ENCODE measurements at places on chromosomes 16 and 17.

GRCh38 chr17:58364270-58364942 is 12.4 kb upstream of the SUPT4H1 start:
- DNase-seq = no peak
- no peaks in the 10 kb centered on the region for H3K36me3 ChIP-seq
- H3K4me3 ChIP-seq = no peak overlapping the region
- H3K4me1 ChIP-seq = peaks cover 6% of the 10 kb centered on the region
- H3K27ac ChIP-seq = peak overlapping the region; percentile 20
- no peaks in the 10 kb centered on the region for H3K27me3 ChIP-seq

DNA sequence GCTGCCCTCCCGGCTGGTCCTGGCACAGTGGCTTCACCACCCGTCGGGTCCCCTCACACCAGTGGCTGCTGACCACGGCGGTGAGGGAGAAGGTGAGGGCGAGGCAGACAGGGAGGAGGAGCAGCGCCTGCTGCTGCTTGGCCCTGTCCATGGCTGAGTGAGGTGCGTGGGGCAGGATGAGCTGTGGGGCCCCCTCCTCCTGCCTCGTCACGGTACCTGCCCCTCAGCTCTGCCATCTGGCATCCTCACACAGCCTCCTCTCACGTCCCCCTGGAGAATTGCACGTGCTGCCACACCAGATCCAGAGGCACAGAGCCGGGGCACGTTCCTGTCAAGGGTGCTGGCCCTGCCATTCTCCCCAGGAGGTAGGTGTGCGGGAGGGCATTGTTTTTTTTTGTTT is at the start of gene GSG1L2:
TSS of gene GSG1L2 (minus strand) at position 159 of the 400 bp plus-strand sequence. CDS start at position 151, 8 bp downstream.
- H3K4me3 ChIP-seq = no peak within 1 kb of the TSS
- no peaks in the 10 kb centered on the region for H3K4me1 ChIP-seq
- DNase-seq = no peak
- H3K36me3 ChIP-seq = no peaks in the 10 kb centered on the region
- H3K27me3 ChIP-seq = no peaks in the 10 kb centered on the region

- no peaks in the 10 kb centered on the region for H3K36me3 ChIP-seq
- no peak for DNase-seq
- no peak overlapping the region for H3K27ac ChIP-seq
- peaks cover 7% of the 10 kb centered on the region for H3K27me3 ChIP-seq
These were observed 58.8 kb upstream of the GRIN2A start for GRCh38 chr16:10240854-10241613.

DNA sequence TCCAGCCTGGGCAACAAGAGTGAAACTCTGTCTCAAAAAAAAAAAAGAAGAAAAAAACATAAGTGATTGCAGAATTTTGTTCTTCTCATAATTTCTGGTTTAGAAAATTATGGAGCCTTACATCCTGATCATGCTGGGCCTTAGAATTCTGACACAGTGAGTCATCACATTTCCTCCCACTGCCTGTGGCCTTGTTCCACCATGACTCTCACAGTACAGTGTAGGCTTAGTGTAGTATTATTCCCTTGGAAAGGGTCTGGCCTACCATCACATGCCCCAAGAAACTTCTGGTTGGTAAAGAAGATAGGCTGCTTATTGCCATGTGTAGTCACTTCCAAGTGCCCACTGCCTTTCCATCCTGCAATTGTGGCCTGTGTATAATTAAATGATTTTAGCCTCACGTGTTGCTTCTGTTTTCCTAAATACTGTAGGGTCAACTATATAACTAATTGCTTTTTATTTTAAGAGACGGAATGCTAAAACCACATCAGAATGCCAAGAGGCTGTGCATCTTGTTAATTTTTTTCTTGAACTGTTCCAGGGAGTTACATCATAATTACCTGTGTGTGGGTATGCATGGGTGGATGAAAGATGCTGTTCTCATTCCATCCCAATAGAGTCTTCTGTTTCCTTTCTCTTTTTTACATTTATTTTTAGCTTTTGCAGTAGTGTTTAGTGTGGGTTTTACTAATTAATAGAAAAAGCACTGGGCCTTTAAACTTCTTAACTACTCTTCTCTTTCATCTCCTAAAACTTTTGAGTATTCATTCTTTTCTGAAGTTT is 25.9 kb downstream of the OGFOD1 start:
- DNase-seq = no peak
- no peak overlapping the region for H3K4me3 ChIP-seq
- H3K27me3 ChIP-seq = no peaks in the 10 kb centered on the region
- H3K36me3 ChIP-seq = peaks cover 43% of the 10 kb centered on the region
- no peak overlapping the region for H3K27ac ChIP-seq
- H3K4me1 ChIP-seq = no peaks in the 10 kb centered on the region

GRCh38 chr17:8680466-8681169 is 50.1 kb upstream of the MYH10 start:
- H3K4me1 ChIP-seq = no peaks in the 10 kb centered on the region
- H3K27me3 ChIP-seq = no peaks in the 10 kb centered on the region
- DNase-seq = no peak
- no peak overlapping the region for H3K4me3 ChIP-seq
- no peaks in the 10 kb centered on the region for H3K36me3 ChIP-seq

GRCh38 chr17:82000803-82001570 is 21.7 kb downstream of the CENPX start:
- no peak for DNase-seq
- no peaks in the 10 kb centered on the region for H3K36me3 ChIP-seq
- no peaks in the 10 kb centered on the region for H3K4me1 ChIP-seq
- no peak overlapping the region for H3K4me3 ChIP-seq
- no peaks in the 10 kb centered on the region for H3K27me3 ChIP-seq

DNA sequence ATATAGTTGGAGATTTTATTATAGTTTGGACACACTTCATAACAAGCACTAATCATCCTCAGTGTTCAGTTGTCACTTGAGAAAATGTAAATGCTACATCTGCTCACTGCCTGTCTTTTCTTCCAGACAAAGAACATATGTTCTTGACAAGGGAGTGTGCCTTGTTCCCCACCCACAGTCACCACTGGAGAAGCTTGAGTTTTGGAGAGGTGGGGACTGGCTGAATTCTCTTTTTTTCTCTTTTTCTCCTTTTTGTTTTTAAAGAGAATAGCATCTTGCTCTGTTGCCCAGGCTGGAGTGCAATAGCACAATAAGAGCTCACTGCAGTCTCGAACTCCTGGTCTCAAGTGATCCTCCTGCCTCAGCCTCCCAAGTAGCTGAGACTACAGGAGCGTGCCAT is 15.5 kb downstream of the RPRML start:
- H3K27ac ChIP-seq = no peak overlapping the region
- H3K36me3 ChIP-seq = no peaks in the 10 kb centered on the region
- no peak for DNase-seq
- H3K4me1 ChIP-seq = no peaks in the 10 kb centered on the region
- no peaks in the 10 kb centered on the region for H3K27me3 ChIP-seq

- no peak for DNase-seq
- H3K27ac ChIP-seq = no peak overlapping the region
- no peak overlapping the region for H3K4me3 ChIP-seq
- H3K36me3 ChIP-seq = peaks cover 47% of the 10 kb centered on the region
- H3K4me1 ChIP-seq = no peaks in the 10 kb centered on the region
These were observed 10.9 kb downstream of the FLII start for GRCh38 chr17:18247613-18248001.

DNA sequence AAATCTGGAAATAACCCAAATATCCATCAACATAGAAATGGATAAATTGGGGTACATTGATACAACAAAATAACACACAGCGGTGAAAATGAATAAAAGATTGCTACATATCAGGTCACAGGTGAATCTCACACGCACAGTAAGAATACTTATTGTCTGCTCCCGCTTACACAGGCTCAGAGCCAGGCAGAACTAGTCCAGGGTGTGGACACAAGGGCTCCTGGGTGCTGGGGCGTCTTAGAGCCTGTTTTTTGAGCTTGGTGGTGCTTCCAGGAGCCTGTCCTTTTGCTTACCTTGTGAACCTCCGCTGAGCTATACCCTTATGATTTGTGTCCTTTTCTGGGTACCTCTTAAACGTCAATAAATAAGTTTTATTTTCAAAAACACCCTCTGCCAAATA is 19.8 kb upstream of the C16orf74 start:
- H3K36me3 ChIP-seq = no peaks in the 10 kb centered on the region
- H3K27ac ChIP-seq = no peak overlapping the region
- H3K4me3 ChIP-seq = no peak overlapping the region
- no peaks in the 10 kb centered on the region for H3K27me3 ChIP-seq
- DNase-seq = no peak
- H3K4me1 ChIP-seq = no peaks in the 10 kb centered on the region

- H3K27ac ChIP-seq = peak within 1 kb of the TSS; percentile 96
- peaks cover 22% of the 10 kb centered on the region for H3K36me3 ChIP-seq
- peak; percentile 88 for DNase-seq
- H3K27me3 ChIP-seq = no peaks in the 10 kb centered on the region
- peak within 1 kb of the TSS; percentile 98 for H3K4me3 ChIP-seq
These were observed at the start of gene TSPOAP1 for GRCh38 chr17:58328195-58329034. Gene TSPOAP1, minus strand, starts transcription at chr17:58328795. Its CDS starts 875 bp downstream, at chr17:58327920.

DNA sequence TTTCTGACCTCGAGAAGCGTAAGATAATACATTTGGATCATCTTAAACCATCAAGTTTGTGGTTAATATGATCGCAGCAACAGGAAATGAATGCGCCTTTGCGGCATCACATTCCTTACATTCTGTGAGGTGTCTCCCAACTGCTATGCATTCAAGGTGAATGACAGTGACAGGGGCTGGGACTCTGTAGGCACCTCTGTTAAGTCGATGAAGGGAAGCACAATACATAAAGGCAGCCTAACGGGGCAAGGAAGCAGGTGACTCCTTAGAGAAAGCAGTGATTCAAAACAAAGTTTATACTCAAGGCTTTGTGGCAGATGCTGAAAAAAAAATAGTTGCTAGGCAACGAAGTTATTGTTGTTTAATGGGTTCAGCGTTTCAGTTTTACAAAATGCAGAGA is 21.6 kb upstream of the EVPL start:
- H3K4me1 ChIP-seq = no peaks in the 10 kb centered on the region
- DNase-seq = no peak
- H3K36me3 ChIP-seq = peaks cover 71% of the 10 kb centered on the region
- no peak overlapping the region for H3K4me3 ChIP-seq
- H3K27ac ChIP-seq = no peak overlapping the region
- H3K27me3 ChIP-seq = no peaks in the 10 kb centered on the region

DNA sequence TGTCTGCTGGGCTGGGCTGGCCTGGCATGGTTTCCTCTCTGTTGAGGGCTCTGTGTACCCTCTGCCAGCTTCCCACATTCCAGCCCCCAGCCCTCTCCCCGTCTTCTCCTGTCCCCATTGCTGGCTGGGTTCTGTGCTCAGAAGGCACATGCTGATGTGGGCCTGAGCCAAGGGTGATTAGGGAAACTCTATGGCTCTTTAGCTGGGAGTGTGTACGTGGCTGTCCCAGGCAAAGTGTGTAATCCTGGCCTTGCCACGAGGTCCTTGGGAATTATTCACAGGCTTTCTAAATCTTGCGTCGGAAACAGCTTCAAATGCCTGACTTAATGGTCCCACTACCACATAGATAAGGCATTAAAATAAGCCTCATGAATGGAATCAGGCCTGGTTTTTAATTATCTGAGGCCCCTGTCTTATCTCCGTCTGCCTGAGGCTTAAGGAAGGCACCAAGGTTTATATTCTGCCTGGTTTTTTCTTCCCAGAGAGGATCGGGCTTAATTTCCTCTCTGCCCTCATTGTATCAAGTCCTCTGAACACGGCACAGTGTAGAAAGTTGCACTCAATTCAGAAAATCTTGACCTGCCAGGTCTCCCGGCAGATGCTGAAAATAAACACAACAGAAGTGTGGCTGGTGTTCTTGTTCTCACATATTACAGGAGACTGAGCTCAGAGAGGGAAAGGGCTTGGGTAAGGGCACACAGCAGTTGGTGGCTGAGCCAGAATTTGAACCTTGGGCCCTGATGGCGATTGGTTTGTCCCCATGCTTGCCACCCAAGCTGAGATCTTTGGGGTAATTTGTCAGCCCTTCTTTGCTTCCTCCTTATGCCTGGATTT is 52.9 kb upstream of the LGALS9 start:
- no peaks in the 10 kb centered on the region for H3K27me3 ChIP-seq
- H3K36me3 ChIP-seq = no peaks in the 10 kb centered on the region
- no peaks in the 10 kb centered on the region for H3K4me1 ChIP-seq
- no peak overlapping the region for H3K4me3 ChIP-seq
- no peak for DNase-seq
- peak overlapping the region; percentile 36 for H3K27ac ChIP-seq

DNA sequence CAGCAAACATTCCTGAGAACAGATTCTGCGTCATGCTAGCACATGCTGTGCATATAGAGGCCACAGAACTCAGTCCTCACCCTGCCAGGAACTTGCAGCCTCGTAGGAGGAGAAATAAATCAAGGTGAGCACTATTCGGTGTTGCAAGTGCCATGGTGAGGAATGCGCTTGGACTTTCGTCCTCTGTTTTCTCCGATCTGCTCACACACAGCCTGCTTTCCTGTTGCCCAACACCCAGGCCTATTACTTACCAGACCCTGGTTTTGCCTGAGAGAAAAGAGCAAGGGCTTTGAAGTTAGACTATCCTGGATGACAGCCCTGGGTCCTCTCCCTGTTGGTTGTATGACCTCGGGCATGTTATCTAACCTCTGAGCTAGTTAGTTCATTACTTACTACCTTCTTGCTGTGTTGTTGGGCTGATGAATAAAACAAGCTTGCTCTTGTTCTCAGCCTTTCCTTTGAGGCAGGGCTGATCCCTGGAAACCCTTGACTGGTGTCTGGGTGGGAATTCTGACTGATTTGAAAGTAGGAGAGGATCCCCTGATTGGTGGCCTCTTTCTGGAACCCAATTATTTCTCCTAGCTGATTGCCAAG is 2.9 kb downstream of the ACSF2 start:
- no peaks in the 10 kb centered on the region for H3K36me3 ChIP-seq
- DNase-seq = no peak
- H3K27ac ChIP-seq = no peak overlapping the region

DNA sequence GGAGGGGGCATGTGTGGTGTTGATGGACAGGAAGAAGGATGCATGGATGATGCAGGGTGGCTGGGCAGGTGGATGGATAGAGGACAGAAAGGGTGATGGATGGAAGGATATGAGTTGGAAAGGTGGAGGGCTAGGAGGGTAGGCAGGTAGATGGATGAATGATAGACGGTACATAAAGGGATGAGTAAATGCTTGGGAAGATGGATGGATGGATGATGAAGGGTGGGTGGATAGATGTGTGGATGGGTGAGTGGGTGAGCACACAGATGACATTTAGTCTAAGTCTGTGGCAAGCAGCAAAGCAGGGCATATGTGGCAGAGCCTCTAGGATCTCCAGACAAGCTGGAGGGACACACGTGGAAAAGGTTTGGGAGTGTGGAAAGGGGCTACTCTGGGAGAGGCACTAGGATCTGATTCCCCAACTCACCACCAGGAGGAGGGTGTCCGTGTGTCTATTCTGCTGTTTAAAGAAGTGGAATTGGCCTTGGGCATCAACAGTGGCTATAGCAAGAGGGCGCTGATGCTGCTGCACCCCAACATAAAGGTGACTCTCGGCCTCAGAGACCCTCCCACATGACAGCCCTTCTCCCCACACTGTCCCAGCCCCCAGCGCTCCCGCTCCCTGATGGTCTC is 8.2 kb downstream of the PLD2 start:
- H3K27ac ChIP-seq = no peak overlapping the region
- no peaks in the 10 kb centered on the region for H3K4me1 ChIP-seq
- H3K36me3 ChIP-seq = no peaks in the 10 kb centered on the region
- DNase-seq = no peak

DNA sequence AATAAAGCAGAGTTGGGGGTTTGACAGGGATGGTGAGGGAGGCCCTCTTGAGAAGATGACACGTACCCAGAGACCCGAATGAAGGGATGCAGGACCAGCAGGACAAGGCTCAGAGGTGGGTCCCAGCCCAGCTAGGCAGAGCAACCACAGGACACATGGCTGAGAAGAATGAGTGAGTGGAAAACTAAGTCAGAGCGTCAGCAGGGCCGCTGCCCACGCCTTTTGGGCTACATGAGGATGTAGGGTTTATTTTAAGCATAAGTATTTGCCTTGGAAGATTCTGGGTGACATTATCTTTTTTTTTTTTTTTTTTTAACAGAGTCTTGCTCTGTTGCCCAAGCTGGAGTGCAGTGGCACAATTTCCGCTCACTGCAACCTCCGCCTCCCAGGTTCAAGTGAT is 176.0 kb downstream of the TMEM132E start:
- no peak overlapping the region for H3K4me3 ChIP-seq
- no peaks in the 10 kb centered on the region for H3K36me3 ChIP-seq
- H3K27me3 ChIP-seq = no peaks in the 10 kb centered on the region

All from CD8-positive, alpha-beta memory T cell (primary cell).